ENCODE measurements at places on chromosomes 2 and 18.

DNA sequence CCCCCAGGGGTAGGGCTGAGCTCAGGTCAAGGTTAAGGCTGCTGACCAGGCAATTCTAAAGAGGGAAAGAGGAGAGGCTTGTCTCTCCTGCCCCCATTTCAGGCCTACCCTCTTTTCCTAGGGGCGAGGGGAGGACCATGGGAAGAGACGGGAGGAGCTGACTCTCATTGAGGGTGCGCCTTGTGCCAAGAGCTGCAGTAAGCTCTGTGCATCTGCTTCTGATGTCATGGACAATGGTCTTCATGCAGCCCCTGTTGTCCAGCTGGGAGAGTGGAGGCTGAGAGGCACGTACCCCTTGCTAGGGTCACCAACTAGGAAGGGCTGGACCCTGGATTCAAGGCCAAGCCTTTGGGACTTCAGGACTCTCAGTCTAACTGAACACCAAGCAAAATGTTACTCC, 45.2 kb downstream of the PTGR3 start:
- no peak for DNase-seq

DNA sequence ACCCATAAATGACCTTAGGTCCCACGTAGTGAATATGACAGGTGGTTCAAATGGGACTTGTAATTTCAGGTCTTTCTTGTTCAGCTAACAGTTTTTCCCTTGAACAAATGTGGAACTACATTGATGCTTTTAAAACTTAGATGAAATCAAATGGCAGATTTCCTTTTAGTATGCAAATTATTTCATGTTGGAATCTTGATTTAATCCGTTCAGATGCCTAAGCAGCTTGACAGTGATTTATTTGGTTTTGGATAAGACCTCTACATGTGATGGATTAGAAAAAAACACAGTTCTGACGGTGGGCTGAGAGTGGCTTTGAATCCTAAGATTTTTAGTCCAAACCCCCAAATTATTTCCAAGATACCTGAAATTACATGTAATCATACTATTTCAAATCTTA, 16.9 kb downstream of the SCYGR4 start:
- DNase-seq: no peak

DNA sequence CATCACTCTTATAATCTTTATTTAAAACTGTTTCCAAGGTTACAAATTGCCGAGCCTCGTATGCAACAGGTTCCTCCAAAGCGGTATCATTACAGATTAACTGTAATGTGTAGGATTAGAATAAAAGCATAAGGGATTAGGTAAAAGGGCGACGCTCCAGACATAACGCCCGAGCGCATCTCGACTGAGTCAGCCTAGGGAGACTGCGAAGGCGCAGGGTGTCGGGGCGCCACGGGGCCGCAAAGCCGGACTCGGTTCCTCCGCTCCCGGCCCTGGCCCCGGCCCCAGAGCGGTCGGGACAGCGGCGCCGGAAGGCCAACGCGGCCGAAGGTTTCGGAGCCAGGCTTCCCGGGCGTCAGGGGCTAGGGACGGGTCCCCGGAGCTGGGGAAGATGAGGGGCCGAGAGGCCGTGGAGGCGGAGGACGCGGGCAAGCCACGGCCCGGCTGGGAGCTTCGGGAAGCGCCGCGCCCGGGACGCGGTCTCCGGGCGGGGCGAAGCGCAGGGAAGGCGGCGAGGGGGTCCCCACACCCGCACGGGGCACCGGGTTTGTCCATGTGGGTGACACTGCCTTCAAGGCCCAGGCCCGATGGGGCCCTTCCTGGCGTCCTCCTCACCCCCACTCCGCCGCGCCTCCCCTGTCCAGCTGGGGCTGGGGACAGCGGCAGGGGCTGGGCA, 12.9 kb upstream of the SIX3 start:
- DNase-seq: no peak

DNA sequence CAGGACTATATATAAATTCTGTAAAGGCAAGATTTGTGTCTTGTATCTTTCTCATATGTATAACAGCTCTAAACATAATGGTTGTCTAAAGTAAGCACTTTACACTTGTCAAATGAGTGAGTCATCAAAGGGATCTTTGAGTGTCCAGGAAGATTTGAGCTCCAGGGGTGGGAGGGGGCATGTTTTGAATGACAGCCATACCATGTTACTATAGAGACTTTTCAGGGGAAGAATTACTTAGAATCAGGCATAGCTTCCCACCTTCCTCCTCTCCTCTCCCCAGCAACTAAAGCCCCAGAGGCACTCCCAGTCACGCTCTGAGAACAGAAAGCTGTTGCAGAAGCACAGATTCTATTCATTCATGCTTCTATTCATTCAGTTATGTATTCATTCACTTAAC, 65.8 kb upstream of the ALK start:
- DNase-seq: no peak

DNA sequence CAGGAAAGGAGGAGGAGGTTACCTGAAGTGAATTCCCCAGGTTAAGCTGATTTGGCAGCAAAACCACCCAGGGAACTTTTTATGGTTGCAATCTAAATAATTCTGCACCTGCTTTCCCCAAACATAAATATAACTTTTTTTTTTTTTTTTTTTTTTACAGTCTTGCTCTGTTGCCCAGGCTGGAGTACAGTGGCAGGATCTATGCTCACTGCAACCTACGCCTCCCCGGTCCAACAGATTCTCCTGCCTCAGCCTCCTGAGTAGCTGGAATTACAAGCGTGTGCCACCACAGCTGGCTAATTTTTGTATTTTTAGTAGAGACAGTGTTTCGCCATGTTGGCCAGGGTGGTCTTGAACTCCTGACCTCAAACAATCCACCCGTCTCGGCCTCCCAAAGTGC, 16.1 kb upstream of the PPP1CB start:
- no peak for DNase-seq

Measured in activated CD4-positive, alpha-beta T cell treated with anti-CD3 and anti-CD28 coated beads for 4 hours (primary cell).